NCI-H1436 treated with DMSO at 0.1 percent for 48 hours (cell line): ENCODE measurements at places on chromosomes 13 and 19.

DNA sequence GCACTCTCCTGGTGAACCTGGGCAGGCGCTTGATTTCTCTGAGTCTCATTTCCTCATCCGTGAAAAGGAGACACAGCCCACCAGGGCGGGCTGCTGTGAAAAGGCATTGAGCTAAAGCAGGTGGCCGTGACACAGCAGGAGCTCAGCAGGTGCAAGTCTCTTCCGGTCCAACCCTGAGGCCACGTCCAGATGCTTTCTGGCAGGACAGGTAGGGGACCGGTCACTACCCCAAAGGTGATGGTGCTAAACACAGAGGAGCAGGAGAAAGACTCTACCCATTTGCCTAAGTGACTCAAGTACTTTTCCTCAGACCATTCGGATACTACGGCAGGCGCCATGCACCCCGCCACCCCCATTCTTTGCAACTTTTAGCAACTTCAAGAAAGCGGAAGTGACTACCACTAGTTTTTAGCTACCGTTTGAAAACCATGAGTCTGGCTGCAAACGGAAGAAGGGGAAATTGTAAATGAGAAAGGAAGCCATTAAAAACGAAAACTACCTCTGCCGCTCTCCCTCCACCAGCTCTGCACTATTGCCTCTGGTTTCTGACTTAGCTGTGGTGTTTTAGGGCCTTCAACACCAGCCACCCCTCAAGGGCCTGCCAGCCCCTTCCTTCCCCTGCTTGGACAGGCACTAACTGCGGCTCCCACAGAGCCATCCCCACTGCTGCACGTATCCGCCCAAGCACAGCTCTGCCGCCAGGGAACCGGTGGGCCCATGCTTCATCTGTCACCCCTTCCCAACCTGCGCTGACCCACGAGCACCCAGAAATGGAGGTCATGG is 4.8 kb downstream of the PPP6R1 start:
- DNase-seq, result no peak

DNA sequence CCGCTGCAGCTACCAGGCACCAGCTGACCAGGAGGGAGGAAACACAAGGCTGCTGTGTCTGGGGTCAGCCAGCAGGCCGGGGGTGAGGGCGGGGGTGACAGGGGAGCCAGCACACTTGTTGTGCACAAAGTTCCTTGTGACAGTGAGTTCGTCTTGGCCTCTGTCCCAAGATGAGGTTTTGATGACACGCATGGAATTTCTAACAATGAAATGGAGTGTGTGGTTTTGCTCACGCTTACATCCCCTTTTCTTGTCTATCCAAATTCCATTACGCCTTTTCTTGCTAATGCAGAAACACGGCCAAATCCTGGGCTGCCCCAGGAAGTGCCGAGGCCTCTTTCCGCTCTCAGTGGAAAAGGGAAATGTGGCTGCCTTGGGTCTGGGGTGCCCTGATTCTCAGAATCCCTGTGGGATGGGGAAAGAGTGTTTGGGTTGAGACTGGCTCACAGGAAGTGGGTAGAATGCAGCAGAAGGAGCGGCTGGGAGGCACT is 73.8 kb downstream of the GADD45B start:
- DNase-seq, result no peak

DNA sequence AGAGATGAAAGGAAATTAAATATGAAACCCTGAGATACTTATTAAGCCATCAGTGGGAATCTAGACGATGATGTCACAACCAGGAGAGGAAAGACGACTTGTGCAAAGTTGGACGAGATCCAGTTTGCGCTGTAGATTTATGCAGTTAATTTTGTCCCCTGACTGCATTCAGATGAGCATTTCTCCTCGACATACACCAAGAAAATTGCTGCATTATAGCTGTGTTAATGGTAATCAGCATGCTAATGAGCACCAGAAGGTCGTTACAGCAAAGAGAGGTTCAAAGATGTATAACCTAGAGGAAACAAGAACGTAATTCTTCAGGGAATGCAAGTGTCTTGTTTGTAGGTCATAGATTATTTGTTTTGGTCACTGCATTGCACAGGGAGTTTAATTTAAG is 371.7 kb downstream of the RBM26 start:
- no peak for DNase-seq

- DNase-seq, result no peak
Measured at GRCh38 chr13:113176822-113177221, 18.4 kb downstream of the PROZ start.

DNA sequence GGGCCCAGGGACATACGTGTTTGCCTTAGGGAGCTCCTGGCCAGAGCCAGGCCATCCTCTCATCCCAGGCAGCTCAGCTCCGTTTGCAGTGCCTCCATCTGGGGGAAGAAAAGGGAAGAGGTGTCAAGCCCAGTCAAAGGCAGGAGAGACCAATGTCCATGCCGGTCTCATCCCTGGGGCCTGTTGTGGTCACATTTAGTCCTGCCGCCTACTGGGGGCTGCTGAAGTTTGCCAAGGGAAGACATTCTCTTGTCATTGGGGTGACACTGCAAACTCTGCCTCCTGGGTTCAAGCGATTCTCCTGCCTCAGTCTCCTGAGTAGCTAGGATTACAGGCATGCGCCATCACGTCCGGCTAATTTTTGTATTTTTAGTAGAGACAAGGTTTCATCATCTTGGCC is 195.2 kb downstream of the UQCRFS1 start:
- DNase-seq, result no peak

DNA sequence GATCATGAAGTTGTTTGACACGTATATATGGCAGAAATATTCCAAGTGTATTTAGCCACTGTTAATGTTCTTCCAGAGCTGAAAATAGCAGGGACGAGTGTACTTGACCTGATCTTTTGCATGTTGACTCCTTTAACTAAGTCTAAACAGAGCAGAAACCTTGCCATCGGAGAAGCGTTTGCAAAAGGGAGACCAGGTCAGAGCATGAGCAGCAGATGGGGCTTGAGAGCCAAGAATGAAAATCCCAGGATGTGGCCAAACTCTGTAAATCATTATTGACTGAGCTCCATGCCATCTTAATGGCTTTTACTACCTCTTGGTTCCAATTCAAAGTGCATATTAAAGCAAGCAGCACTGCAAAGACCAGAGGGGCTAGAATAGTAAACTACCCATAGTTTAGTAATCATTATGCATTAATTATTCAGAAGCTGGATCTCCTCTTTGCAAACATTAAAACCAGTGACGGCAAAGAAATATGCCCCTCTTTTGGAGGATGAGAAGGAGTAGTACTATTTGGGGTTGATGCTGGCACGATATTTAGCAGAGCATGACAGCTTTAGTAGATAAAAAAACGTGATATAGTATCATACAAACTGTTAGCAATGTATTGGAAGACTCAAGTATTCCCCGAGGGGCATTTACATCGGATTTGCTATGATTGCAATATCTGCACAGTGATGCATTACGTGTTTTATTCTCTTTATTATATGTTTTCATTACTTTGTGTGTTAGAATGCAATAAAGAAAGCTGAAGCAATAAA is 55.7 kb downstream of the FAM216B start:
- DNase-seq, result no peak

GRCh38 chr19:53912653-53913052 is 3.6 kb downstream of the CACNG7 start:
- DNase-seq, result no peak

DNA sequence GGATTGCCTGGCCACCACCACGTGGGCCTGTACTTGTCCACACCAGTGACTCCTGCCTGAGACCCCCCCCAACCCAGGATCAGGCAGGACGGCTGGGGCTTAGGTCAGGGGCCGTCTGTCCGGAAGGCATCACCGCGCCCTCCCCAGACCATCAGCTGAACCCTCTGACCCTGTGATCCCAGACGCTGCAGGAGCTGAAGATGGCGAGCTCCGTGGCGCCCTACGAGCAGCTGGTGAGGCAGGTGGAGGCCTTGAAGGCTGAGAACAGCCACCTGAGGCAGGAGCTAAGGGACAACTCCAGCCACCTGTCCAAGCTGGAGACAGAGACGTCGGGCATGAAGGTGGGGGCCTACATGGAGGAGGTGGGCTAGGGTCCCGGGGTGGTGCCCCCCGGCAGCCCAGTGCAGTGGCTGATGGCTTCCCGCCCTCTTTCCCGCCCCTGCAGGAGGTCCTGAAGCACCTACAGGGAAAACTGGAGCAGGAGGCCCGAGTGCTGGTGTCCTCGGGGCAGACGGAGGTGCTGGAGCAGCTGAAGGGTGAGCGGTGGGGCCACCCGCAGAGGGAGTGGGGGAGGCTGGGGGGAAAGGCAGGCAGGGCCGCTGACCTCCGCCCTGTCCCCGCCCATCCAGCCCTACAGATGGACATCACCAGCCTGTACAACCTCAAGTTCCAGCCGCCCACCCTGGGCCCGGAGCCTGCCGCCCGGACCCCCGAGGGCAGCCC is 3.0 kb downstream of the APC2 start:
- no peak for DNase-seq

DNA sequence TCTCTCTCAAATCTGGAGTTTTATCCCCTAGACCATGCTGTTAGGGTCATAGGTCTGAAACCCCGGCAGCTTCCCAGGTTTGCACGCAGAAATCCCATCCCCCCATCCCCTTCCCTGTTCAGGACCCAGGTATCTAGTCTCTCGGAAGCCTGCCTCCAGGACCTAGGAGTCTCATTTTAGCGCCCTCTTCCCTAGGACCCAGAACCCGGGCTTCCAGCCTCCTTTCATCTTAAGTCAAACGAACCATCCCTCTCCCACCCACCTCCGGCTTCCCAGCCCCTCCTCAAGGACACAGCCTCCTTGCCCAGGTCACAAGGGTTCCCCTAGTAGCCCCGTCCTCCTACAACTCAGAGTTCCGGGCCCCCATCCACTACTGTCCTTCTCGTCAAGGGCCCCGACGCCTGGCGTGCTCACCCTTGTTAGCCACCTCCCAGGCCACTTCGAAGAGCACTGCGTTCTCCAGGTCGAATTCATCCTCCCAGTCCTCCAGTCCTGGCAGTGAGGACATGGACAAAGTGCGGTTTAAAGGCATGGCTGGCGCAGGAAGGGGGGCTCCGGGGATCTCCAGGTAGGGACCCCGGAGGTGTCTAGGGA is 431 bp downstream of the GYS1 start:
- DNase-seq, result no peak

- no peak for DNase-seq
Measured at GRCh38 chr13:109665240-109665639, 121.1 kb downstream of the IRS2 start.

DNA sequence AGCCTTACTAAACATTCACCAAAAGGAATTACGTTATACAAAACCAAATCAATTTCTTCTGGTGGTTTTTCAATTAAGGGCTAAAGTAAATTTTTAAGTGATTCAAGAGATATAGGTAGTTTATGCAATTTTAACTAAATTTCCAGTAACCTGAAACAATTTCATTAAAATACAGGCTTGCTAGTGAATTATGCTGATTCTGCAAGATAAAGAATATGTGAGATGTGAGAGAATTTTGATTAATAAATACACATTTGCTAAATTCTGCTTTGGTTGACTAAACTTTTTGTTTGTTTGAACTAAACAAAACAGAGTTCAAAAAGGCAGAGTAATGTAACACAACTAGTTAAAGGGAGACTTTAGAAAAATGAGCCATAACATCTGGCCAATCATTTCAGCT is 27.1 kb downstream of the FGF14 start:
- no peak for DNase-seq

GRCh38 chr19:16542910-16543472 is 754 bp upstream of the CHERP start:
- no peak for DNase-seq

- no peak for DNase-seq
Measured at GRCh38 chr19:3210347-3211017, 14.0 kb upstream of the CELF5 start.

GRCh38 chr13:106133025-106133424 is 402.4 kb downstream of the EFNB2 start:
- no peak for DNase-seq

- DNase-seq, result no peak
Measured at GRCh38 chr19:17107546-17108452, 32.2 kb downstream of the MYO9B start.

GRCh38 chr13:53088871-53089270 is 60.3 kb downstream of the OLFM4 start:
- no peak for DNase-seq

- DNase-seq, result no peak
Measured at GRCh38 chr19:42466521-42467182, 23.9 kb upstream of the CXCL17 start.

DNA sequence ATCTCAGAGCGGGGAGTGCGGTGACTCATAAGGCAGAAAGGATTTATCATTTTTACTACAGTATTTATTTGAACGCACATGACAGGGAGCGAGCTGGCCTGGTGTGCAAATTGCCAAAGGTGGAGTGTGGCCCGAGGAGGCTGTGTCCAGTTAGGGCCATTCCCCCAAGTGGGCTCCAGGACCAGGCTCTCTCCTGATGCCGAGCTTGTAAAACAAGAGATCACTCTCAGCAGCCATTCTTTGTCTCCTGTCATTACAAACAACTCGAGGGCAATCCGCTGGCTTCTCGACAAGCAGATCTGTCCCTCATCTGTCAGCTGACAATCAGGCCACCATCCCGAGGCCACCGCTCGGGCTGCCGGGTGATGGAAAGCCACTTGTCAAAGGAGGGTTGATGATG is 418.9 kb downstream of the ZNF536 start:
- no peak for DNase-seq

DNA sequence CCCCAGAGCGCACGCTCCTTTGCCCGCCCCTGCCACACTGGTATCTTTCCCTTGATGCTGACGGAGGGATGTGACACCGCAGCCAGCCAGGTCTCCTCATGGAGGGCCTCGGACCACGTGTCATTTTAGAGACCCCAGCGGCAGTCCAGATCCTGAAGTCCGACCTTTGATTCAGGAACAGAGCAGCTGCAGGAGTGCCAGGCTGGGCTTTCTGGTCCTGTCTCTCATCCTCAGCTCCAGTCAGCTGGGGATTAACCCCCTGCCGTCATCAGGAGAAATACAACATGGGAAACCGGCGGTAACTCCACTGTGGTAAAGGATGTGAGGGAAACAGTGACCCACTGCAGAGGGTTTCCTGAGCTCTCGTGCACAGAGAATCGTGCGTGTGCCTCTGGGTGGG is 140.6 kb downstream of the SIPA1L3 start:
- no peak for DNase-seq

DNA sequence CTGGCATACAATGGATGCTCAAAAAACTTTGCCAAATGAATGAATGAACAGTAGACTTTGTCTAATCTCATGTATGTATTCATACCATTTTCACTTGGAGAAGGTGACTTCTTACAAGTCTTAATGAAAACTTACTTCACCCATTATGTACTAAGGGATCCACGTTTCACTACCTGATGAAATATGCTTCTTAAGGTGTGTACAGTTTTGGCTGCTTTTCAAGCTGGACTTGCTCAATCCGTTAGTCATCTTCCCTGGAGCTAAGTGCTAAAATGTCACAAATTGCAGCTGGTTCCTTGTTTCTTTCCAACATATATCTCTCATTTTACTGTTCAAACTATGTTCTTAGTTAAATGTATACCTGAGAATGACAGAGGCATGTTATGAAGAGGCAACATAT is 4.2 kb upstream of the CCNA1 start:
- no peak for DNase-seq

DNA sequence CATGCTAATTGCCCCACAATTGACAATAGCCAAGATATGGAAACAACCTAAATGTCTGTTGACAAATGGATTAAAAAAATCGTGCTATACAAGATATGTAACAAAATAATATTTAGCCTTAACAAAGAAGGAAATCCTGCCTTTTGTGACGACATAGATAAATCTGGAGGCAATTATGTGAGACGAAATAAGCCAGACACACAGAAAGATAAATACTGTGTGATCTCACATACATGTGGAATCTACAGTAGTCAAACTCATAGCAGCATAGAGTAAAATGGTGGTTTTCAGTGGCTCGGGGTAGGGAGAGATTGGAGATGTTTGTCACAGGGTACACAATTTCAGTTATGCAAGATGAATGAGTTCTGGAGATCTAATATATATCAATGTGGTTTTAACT is 895.8 kb downstream of the SLITRK6 start:
- DNase-seq, result no peak
